HuH-7 (cell line): ENCODE measurements at places on chromosomes 13 and 19.

- DNase-seq = no peak
Measured at GRCh38 chr19:42269478-42270345, 660 bp downstream of the CIC start.

DNA sequence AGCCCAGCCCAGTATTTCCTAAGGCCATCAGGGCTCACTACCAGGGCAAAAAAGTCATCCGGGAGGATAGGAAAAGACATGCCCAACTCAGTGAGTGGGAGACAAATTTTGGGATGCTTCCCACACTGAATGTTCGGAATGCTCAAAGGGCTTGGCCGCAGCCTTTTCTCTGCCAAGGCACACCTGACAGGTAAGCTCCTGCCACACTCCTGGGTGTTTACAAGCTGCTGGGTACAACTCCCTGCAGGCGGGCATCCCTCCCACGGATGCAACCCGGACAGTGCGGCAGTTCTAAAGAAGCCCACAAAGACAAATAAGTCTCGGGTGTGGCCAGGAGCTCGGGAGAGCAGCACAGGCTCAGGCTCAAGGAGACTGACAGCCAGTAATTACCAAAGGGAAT, 28.1 kb downstream of the SLC7A1 start:
- DNase-seq = no peak

DNA sequence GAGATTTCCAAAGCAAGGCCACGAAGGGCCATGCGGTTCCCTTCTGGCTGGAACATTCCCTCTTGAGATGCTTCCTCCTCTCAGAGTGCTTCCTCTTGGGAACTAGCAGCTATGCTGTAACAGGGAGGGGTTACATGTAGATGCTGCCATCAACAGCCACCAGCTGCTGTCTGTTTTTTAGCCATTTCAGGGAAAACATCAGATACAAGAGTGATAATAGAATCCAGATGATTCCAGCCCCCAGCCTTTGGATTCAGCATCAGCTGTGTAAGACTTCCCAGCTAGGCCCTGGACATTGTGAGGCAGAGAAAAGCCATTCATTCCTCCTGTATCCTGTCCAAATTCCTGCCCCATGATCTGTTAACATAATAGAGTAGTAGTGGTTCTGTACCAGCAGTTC, 8.2 kb upstream of the ZNF177 start:
- no peak for DNase-seq

DNA sequence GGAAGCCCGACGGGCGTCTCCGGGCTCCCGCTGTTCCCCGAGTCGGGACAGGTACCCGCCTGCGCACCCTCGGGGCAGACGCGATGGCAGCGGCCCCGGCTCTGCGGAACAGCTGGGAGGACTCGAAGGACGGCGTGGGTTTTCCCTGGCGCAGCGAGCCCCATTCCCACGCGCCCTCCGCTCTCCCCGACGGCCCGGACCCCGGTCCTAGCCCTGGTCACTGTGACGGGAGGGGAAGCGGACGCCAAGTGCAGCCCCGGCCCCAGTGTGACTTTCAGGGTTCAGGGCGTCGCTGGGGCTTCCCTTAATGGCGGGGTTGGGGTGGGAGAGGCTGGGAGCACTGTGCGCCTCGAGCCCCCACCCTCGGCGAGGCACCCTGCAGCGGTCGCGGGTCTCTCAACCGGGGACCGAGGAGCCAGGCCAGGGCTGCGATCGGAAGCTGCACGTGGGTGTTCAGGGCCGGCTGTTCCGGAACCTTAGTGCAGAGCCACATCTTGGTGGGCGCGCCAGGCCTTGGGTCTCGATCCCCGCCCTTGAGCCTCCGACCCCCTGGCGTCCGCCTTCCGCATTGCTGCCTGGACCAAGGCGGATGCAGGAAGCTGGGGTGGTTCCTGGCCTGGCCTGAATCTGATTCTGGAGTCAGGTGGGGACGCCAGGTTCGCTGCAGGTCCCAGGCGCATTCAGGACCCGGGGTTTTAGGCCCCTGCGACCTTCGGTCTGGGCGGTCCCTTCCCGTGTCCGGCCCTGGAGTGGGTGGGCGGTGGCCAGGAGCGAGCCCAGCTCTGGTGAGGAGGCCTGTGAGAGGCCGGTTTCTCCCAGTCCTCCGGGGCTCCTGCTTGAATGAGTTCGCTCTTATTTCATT, 3.5 kb downstream of the LGALS7B start:
- peak; percentile 90 for DNase-seq

DNA sequence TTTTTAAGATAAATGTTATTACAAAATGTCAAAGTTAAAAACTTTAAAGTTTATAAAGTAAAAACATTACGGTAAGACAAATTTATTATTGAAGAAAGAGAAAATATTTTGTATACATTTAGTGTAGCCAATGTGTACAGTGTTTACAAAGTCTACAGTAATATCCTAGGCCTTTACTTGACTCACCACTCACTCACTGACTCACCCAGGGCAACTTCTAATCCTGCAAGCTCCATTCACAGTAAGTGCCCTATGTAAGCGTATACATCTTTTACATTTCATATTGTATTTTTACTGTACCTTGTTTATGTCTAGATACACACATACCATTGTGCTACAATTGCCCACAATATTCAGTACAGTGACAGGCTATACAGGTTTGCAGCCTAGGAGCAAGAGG, 448.2 kb downstream of the KCTD12 start:
- DNase-seq = no peak

GRCh38 chr19:16946951-16947940, 58.4 kb downstream of the F2RL3 start:
- no peak for DNase-seq

- DNase-seq = peak; percentile 37
Measured at GRCh38 chr13:30422054-30422839, at the start of gene UBE2L5. TSS of gene UBE2L5 (plus strand) at chr13:30422493. CDS start at chr13:30427991, 5,498 bp downstream.

DNA sequence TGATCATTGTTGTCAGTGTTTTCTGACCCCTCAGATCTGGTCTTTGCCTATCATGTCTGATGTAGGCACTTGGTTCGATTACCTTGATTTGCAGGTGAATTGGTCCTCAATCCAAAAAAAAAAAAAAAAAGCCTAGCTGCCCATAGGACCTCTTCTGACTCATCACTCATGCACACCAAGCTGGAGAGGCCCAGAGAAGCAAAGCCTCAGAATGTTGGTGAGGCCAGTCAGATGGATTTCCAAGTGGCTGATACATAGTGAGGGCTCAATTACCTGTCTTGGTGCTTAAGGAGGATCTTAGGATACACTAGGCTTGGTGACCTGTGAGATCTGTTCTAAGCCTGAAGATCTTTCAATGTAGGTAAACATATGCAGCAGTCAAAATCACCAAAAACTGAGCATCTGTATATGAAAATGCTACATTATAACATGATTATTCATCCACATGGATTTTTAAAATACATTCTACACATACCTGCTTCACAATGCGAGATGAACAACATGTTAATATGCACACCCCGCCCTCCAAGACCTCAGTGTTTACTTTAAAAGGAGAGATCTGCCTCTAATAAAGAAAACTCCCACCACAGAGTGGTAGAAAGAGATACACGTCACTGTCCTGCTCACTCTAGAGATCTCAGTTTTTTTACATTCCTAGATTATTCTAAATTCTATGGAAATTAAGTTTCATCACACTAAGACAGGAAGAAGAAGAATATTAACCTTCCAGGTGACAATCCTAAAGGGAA, 79.9 kb upstream of the RAP2A start:
- DNase-seq = no peak

GRCh38 chr19:33997690-33998089, 174.6 kb upstream of the LSM14A start:
- DNase-seq = no peak

DNA sequence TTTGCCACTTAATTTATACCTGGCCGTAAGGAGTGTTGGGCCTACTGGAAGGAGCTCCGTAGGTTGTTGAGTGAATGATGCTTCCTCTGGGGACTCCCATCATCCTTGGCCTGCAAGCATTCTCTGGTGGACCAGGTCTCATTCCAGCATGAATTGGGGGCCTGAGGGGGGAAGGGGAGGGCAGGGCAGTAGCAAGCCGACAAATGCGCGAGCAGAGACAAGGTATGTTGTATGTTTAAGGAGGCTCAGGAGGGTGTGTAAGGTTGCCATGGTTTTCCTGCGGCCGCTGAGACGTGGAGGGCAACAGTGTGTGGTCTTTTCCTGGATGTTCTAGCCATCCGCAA, 749 bp downstream of the ZNF264 start:
- DNase-seq = no peak

DNA sequence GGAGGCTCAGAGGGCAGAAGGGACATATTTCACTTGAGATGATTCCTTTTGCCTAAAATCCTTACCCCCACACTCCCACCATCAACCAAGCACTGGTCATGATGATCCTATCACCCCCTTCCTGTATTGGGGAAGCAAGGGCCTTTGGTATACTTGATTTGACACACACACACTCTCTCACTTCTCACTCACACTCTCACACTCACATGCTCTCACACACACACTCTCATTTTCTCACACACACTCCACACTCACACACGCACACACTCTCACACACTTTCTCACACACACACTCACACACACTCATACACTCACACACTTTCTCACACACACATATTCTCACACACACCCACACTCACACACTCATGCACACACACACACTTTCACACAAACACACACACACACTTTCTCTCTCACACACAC, 8.6 kb downstream of the RGCC start:
- DNase-seq = no peak

DNA sequence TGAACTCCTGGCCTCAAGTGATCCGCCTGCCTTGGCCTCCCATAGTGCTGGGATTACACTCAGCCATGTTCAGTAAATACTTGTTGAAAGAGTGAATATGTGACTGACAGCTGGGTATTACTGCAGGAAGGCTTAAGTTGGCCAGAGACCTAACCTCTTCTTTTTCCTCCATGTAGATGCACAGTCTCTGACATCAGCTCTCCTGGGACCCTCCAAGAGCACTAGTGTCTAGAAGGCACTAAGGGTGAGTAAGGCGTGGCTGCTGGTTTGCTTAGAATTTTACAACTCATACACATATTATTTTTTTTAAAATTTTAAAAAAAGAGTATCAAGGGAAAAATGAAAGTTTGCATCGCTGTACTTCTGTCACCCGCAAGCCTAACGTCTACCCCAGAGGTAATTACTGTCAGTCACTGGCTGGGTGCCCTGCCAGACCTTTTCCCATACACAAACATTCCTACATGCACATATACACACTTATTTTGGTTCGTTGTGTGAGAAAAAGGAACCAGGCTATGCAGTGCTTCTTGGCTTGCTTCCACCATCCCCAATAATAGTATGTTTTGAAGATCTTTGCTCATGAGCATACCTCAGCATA, 122.0 kb downstream of the SIPA1L3 start:
- no peak for DNase-seq

- DNase-seq = no peak
Measured at GRCh38 chr13:48494874-48495273, 38.0 kb downstream of the RCBTB2 start.
